Stimulated activated CD4-positive, alpha-beta T cell treated with anti-CD3 and anti-CD28 coated beads, Interleukin-15, amount 100 ng/mL, for 48 hours (primary cell): ENCODE measurements at places on chromosomes 5 and 9.

GRCh38 chr5:138743484-138743883, 9.7 kb upstream of the CTNNA1 start:
- DNase-seq, result no peak

DNA sequence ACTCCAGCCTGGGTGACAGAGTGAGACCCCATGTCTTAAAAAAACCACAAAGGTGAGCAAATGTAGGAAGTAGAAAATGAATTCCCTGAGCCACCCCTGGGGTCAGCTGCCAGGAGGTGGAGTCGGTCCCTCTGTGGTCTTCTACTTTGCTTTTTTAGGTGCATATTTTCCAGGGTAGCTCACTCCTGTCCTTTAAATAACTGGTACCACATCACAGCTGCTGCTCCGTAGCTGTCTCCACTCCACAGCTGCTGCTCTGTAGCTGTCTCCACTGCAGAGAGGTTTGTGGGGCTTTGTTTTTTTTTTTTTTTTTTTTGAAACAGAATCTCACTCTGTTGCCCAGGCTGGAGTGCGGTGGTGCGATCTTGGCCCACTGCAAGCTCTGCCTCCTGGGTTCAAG, 8.9 kb downstream of the WDR5 start:
- DNase-seq, result no peak

- DNase-seq, result no peak
Measured at GRCh38 chr5:177234841-177235240, 68.7 kb downstream of the RAB24 start.

GRCh38 chr9:125106285-125106893, 36.9 kb downstream of the SCAI start:
- DNase-seq, result no peak
